ENCODE measurements at places on chromosomes 7 and 10.

DNA sequence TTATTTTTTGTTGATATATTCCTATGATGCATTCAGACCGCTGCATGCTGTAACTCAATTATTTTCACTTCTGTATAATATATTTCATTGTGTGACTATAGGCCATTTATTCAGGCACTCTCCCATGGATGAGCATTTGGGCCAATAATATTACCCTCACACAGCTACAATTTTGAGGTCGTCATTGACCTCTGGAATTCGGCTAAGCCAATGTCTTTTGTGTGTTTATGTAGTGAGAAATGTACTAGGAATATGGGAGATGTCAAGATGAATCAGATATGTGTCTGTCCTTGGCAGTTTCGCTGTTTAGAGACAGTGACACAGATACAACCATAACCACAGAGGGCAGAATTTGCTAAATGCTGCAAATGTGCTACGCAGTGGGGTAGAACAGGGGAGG, 474.2 kb downstream of the ADRA2A start:
- H3K36me3 ChIP-seq, result no peaks in the 10 kb centered on the region
- no peaks in the 10 kb centered on the region for H3K27me3 ChIP-seq
- H3K4me3 ChIP-seq, result no peak overlapping the region
- no peaks in the 10 kb centered on the region for H3K4me1 ChIP-seq
- H3K27ac ChIP-seq, result no peak overlapping the region

DNA sequence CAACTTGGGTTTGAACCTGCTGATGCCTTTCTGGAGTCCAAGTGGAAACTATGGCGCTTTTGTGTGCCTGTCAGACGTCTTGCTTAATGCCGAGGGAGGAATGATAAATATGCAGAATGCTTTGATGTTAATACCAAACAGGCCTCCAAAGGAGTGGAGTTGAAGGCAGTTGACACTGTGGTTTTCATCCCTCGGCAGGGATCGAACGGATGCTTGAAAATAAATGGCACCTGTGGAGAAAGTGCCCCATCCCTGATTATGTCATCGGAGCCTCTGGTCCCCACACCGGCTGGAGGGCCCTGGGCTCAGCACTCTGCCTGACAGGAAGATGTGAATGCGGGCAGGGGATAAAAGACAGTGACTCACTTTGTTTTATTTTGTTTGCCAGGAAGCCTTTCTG, 148.7 kb upstream of the GPR26 start:
- no peaks in the 10 kb centered on the region for H3K36me3 ChIP-seq
- peaks cover 6% of the 10 kb centered on the region for H3K4me1 ChIP-seq
- DNase-seq, result no peak
- H3K27ac ChIP-seq, result no peak overlapping the region

- no peak for DNase-seq
- no peaks in the 10 kb centered on the region for H3K27me3 ChIP-seq
- H3K27ac ChIP-seq, result no peak overlapping the region
- H3K36me3 ChIP-seq, result no peaks in the 10 kb centered on the region
Observed at GRCh38 chr10:77180794-77181193, 456.8 kb downstream of the KCNMA1 start.

DNA sequence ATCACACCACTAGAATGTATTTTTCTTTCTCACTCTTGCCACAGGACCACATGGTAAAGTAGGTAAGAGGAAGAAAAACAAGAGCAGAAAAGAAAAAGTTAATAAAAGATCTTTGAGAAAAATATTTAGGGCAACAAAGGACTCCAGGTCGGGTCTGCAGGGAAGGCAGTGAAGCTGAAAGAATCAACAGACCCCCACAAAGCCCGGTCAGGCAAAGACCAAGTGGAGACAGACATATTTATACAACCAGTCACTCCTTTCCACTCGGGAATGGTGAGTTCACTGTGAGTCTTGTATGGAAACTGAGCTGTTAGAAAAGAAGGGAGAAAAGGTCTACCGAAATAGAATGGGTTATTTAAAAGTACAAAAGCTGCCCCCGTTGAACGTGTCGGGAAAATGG, 28.0 kb downstream of the RSU1 start:
- peaks cover 29% of the 10 kb centered on the region for H3K4me1 ChIP-seq
- no peak for DNase-seq
- peaks cover 35% of the 10 kb centered on the region for H3K36me3 ChIP-seq
- no peak overlapping the region for H3K4me3 ChIP-seq
- no peak overlapping the region for H3K27ac ChIP-seq
- peaks cover 5% of the 10 kb centered on the region for H3K27me3 ChIP-seq

GRCh38 chr10:95245425-95246055, 45.3 kb downstream of the PDLIM1 start:
- peaks cover 10% of the 10 kb centered on the region for H3K27me3 ChIP-seq
- H3K4me1 ChIP-seq, result peaks cover 33% of the 10 kb centered on the region
- no peak overlapping the region for H3K4me3 ChIP-seq
- peaks cover 9% of the 10 kb centered on the region for H3K36me3 ChIP-seq
- H3K27ac ChIP-seq, result no peak overlapping the region

- no peak overlapping the region for H3K4me3 ChIP-seq
- no peak for DNase-seq
- H3K4me1 ChIP-seq, result peaks cover 10% of the 10 kb centered on the region
- no peaks in the 10 kb centered on the region for H3K36me3 ChIP-seq
Observed at GRCh38 chr10:62694537-62695126, 109.9 kb upstream of the ADO start.

DNA sequence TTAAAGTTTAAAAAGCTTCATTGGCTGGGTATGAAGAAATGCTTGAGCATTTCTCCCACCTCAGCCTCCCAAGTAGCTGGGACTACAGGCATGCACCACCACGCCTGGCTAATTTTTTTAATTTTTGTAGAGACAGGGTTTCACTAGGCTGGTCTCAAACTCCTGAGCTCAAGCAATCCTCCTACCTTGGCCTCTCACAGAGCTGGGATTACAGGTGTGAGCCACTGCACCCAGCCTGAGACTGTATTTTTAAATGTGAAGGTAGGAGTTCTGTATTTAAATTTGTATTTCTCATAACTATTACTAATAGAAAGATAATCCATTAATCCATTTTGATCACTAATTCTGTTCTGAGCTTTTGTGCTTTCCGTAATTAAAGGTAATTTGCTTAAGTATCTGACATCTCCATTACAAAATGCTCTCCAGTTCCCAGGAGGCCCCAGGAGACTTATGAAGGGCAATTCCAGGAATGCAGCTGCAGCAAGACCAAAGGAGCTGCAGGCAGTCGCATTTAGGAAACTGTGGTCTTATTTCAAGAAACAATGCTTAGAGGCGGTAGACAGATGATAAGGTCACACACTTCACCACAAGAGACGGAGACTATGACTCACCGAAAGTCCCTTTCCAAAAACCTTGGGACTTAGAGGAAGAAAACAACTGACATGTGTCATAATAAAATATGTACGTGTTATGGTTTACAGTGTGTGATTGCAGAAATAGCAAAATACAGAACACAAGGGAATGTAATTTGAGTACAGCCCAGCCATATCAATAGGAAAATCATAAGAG, 23.3 kb downstream of the YAE1 start:
- H3K27me3 ChIP-seq, result peaks cover 2% of the 10 kb centered on the region
- H3K4me3 ChIP-seq, result no peak overlapping the region
- H3K36me3 ChIP-seq, result peaks cover 3% of the 10 kb centered on the region
- peak overlapping the region; percentile 91 for H3K27ac ChIP-seq
- peak; percentile 14 for DNase-seq

DNA sequence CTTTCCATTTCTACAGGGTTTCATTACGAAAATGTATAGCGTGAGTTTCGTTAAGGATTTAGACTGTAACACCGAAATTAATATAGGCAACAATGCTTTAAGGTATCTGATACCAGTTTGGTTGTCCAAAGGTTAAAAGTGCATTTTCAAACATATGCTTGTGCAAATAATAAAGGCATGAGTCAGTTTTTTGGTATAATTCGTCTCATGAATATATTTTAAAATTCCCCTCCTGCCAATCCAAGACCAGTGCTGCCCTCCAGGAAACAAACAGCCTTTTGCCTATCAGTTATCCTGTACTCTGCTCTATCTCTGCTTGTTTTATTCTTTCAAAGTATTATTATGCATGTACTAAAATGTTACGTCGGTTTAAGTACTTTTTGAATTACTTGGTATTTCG, 2.0 kb downstream of the LCOR start:
- peaks cover 8% of the 10 kb centered on the region for H3K36me3 ChIP-seq
- H3K4me3 ChIP-seq, result peak overlapping the region; percentile 99
- peaks cover 11% of the 10 kb centered on the region for H3K27me3 ChIP-seq
- H3K4me1 ChIP-seq, result peaks cover 31% of the 10 kb centered on the region
- no peak for DNase-seq

DNA sequence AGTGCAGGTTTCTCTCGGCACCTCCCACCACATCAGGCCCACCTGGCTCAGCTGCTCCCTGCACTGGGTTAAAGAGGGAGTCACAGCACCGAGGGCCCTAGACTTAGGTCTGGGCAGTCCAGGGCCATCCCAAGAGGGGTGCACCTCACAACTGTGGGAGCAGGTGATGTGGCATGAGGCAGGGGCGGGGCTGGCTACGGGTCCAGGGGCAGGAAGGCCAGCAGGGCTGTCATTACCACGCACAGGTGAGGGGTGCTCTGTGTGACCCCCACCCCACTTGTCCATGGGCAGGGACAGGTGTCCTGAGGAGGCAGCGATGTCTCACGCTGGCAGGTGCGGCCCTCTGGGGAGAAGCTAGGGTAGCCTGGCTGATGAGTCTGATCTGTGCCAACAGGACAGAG, 40.5 kb upstream of the DPYSL4 start:
- no peak overlapping the region for H3K27ac ChIP-seq
- peaks cover 3% of the 10 kb centered on the region for H3K4me1 ChIP-seq
- no peak overlapping the region for H3K4me3 ChIP-seq
- no peak for DNase-seq

DNA sequence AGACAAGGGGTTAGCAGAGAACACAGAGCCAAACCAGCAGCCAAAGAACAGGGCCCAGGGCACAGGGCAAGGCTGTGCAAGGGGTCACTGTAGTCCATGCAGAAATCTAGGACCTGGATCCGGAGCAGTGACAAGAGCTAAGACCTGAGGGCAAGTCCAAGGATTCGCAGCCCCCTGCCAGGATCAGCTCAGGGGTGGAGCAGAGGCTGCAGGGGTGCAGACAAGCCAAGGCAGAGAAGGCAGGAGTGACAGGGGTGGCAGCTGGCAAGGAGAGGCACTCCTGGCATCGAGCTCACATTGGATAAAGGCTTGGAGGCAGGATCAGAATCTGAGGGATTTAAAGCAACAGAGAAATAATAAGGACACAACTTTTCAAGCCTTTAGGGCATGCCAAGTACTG, 80.7 kb upstream of the NANOS1 start:
- H3K4me3 ChIP-seq, result no peak overlapping the region
- H3K36me3 ChIP-seq, result no peaks in the 10 kb centered on the region
- H3K4me1 ChIP-seq, result no peaks in the 10 kb centered on the region
- no peak overlapping the region for H3K27ac ChIP-seq
- H3K27me3 ChIP-seq, result peaks cover 3% of the 10 kb centered on the region

- peak overlapping the region; percentile 93 for H3K27ac ChIP-seq
- peak overlapping the region; percentile 99 for H3K4me3 ChIP-seq
- no peaks in the 10 kb centered on the region for H3K27me3 ChIP-seq
- peaks cover 17% of the 10 kb centered on the region for H3K4me1 ChIP-seq
- DNase-seq, result peak; percentile 11
Observed at GRCh38 chr7:104207348-104207730, 474 bp downstream of the ORC5 start.

- no peaks in the 10 kb centered on the region for H3K4me1 ChIP-seq
- DNase-seq, result no peak
- H3K4me3 ChIP-seq, result no peak overlapping the region
- no peak overlapping the region for H3K27ac ChIP-seq
- no peaks in the 10 kb centered on the region for H3K27me3 ChIP-seq
- no peaks in the 10 kb centered on the region for H3K36me3 ChIP-seq
Observed at GRCh38 chr10:61059636-61060035, 115.7 kb upstream of the RHOBTB1 start.

GRCh38 chr7:78226059-78226719, 427.6 kb downstream of the PHTF2 start:
- peak; percentile 57 for DNase-seq
- H3K27ac ChIP-seq, result no peak overlapping the region
- no peaks in the 10 kb centered on the region for H3K36me3 ChIP-seq
- H3K27me3 ChIP-seq, result no peaks in the 10 kb centered on the region
- no peak overlapping the region for H3K4me3 ChIP-seq

DNA sequence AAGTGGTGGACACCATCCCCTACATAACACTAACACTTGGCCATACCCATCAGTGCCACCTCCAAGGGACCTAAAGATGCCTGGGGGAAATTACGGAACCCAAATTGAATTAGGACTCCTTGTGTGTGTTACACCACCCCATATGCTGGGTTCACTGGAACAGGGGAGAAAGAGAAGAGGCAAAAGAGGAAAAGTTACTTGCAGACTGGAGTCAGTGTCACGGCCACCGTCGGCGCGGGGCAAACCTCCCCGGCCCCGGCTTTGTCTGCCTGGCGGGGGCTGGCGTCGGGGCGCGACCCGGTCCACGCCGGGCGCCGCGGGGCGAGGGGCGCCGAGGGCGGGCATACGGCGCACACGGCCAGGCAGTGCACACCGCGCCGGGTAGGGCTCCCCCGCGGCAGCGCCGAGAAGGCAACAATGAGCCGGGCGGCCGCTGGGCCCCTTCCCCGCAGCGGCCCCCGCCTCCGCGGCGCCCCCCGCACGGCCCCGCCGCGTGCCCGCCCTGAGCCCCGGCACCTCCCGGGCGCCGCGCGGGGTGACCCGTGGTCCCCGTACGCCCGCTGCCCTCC, 171.1 kb downstream of the FAM107B start:
- peak overlapping the region; percentile 100 for H3K4me3 ChIP-seq
- peaks cover 14% of the 10 kb centered on the region for H3K27me3 ChIP-seq
- DNase-seq, result no peak
- peak overlapping the region; percentile 97 for H3K27ac ChIP-seq
- peaks cover 48% of the 10 kb centered on the region for H3K36me3 ChIP-seq

DNA sequence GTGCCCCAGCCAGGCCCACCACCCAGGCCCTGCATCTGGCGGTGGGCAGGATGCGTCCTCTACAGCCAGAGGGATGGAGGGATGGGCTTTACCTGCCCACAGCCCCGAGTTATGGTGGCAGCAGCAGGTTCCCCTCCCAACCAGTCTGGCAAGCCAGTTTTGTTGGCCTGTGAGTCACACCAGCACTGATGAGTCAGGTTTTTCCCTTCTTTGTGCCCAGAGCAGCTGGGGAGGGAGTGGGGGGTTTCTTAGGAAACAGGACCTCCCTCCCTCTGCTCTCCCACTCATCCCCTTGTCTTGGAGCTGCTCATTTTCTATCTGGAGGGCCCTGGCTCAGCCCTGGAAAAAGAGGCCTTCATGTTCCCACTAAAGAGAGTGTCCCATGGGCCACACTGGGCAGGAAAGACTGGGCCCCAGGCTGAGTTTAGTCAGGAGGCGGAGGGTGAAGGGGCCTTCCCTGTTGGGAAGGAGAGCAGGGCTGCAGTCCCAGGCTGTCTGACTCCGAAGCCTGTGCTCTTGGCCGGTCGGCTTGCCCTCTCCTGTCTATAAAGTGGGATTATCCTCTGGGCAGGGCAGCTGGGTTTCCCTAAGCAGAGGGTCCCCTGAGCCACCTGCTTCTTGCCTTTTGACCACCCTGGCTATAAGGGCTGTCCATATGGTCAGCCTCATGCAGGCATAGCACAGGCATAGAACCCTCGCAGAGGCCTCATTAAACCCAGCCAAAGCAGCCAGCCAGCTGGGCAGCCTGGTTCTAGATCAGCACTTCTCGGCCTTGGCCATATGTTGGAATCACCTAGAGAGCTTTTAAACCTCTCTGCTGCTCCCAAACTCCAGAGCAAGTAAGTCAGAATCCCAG, 30.2 kb upstream of the ANKRD2 start:
- peaks cover 13% of the 10 kb centered on the region for H3K27me3 ChIP-seq
- peaks cover 5% of the 10 kb centered on the region for H3K36me3 ChIP-seq
- peak overlapping the region; percentile 82 for H3K4me3 ChIP-seq
- H3K27ac ChIP-seq, result peak overlapping the region; percentile 95

Measured in endothelial cell (in vitro differentiated cells).